Smooth muscle cell of the brain vasculature (primary cell): ENCODE measurements at places on chromosomes 13 and 19.
A peak's percentile ranks its signal among the peaks of the same experiment; 100 is the strongest.

GRCh38 chr13:28531077-28531844 is 36.3 kb upstream of the FLT1 start:
- DNase-seq = no peak

DNA sequence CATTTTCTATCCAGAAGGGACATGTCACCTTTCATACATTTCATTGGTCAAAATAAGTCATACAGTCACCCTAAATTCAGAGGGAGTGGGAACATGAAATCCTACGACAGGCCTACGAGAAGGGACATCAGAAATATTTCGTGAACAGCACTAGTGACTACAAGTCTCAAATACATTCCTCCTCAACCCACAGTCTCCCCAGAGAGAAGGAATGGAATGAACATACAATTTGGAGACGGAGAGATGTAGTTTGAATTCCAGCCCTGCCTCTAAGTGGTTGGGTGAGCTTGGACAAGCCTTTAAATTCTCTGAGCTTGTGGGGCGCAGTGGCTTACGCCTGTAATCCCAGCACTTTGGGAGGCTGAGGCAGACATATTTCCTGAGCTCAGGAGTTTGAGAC is 9.9 kb downstream of the SERTM1 start:
- no peak for DNase-seq

- DNase-seq = peak; percentile 15
Observed at GRCh38 chr13:26300140-26300539, 46.2 kb downstream of the CDK8 start.

DNA sequence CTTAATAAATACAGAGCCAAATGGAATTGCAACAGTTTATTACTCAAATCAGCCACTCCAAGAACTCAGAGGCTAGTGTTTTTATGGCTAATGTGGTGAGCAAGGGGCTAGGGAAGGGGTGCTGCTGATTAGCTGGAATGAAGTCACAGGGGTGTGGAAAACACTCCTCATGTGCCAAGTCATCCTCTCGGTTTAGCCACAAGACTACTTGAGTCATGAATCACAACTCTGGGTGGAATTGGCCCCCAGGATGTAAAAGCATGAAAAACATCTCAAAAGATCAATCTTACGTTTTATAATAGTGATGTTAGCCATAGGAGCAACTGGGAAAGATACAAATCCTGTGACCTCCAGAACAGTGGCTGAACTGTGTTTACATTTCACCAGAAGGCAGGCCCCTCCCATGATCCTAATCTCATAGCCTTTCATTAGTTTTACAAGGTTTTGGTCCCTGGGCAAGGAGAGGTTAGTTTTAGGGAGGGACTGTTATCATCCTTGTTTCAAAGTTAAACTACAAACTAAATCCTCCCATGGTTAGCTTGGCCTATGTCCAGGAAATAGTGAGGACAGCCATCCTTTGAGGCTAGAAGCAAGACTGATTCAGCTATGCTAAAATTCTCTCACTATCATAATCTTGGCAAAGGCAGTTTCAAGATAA is 2020.1 kb upstream of the PCDH20 start:
- peak; percentile 54 for DNase-seq

GRCh38 chr19:10701955-10702525 is 801 bp downstream of the QTRT1 start:
- DNase-seq = no peak

DNA sequence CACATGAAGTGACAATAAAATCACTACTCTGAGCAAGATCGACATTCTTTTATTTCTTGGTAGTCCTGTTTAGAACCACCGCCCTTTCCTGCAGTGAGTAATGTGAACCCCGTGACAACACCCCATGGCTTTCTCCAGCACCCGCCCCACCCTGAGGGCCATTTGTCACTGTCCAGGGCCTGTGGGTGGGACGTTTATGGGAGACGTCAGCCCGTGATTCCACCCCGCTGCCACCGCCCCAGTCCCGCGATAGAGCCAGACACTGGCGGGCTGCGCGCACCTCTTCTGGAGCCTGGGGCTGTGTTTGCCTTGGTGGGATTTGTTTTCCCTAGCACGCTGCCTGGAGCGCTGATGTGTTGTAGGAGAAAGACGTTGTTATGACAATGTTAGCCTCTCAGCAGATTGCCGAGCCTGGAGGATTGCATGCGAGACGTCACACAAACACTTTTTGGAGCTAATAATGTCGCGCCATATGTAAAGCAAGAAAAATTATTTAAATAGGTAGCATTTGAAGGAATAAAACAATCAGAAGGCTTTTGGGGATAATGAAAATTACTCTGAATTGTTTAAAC is 263.7 kb downstream of the TEX29 start:
- DNase-seq = no peak

- no peak for DNase-seq
Observed at GRCh38 chr13:32178763-32179162, 136.4 kb downstream of the ZAR1L start.

GRCh38 chr13:34201050-34201913 is 383.3 kb downstream of the RFC3 start:
- no peak for DNase-seq

DNA sequence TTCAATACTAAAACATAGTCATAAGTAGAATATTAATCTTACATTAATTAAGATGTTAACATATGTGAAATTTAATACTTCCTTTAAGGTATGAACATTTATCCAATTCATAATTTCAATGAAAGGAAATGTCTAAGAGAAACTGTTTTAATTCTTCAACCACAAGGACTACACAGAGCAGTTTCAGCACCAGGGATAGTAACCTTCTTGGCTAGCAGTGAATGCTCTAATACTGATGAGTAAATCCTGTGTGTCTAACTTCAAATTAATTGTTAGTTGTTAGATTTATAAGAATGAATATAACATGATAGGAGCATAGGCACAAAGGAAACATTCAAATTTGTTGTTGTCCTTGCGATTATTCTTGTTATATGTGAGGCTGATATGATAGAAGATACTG is 15.6 kb upstream of the NBEA start:
- peak; percentile 12 for DNase-seq

GRCh38 chr13:26899202-26899601 is 138.6 kb upstream of the GPR12 start:
- DNase-seq = no peak

- DNase-seq = no peak
Observed at GRCh38 chr13:33649212-33649878, 168.6 kb upstream of the RFC3 start.

DNA sequence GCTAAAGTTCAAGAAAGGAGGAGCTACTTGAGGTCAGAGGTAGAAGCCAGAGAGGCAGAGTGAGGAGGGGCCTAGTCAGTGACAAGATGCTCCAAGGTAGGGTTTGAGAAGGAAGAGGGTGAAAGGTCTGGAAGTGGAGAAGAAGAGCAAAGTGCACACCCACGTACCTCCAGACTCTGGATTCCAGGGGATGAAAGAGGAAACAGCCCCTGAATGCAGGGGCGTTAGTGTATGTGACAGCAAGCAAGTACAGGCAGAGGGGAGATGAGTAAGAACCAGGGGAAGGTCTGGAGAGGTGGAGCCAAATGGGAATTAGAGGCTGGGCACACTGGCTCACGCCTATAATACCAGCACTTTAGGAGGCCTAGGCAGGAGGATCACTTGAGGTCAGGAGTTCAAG is 8.7 kb downstream of the RPS28 start:
- DNase-seq = no peak

GRCh38 chr13:61415058-61415721 is 459 bp downstream of the PCDH20 start:
- no peak for DNase-seq

DNA sequence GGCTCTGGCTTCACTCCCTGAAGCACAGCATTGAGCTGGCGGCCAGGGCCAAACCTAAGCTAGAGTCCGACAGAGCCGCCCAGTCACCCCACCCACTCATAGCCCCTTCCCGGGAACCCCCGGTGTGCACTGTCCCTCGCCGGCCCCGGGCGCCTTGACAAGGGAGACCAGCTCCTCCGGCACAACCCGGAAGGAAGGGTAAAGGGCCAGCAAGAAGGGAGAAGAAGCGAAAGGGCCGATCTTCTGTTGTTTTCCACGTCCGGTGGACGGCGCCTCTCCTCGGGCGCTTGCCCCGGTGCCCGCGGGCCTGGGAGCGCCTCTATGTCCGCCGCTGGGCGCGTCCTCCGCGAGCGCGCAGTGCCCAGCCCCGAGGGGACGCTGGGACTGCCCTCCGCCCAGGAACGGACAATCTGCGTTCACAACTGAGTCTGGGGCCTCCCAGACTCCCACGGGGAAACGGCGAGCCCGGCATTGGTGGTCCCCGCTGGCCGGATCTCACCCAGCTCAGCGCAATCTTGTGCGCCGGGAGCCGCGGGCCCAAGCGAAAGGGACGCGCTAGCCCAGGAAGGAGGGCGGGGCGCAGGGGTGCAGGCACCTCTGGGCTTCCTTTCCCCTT is 172.5 kb upstream of the MIR17HG start:
- no peak for DNase-seq

DNA sequence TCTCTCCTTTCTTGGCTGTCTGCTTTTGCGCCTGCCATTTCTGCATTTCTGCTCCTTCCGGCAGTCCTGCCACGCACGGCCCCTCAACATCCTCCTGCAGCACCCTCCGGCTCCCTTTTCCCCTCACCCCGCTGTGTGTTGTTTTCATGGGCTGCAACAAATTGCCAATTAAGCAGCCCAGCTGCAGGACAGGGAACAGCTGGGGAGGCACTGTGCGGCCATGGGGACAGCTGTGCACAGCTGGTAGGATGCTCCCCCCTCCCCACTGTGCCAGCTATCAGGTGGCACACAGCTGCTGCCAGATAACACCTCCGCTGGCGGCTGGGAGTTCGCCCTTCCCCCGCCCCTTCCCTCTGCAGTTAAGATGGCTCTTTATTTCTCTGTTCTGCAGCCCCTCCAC is 25.4 kb downstream of the LYL1 start:
- no peak for DNase-seq

DNA sequence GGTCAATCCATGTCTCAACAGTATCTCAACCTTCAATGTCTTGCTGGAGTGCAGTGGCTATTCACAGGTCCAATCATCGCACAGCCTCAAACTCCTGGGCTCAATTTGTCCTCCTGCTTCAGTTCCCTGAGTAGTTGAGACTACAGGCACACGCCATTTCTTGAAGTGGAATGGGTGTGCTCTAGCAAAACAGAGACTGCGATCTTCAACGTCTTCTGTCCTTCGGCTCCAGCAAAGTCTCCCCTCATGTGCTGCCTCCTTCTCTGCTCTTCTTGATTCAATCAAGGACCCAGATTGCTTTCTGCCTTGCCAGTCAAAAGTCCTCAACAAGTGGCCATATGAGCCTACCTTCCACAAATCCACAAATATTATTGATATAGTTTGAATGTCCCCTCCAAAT is 466.7 kb upstream of the MIR17HG start:
- DNase-seq = no peak

DNA sequence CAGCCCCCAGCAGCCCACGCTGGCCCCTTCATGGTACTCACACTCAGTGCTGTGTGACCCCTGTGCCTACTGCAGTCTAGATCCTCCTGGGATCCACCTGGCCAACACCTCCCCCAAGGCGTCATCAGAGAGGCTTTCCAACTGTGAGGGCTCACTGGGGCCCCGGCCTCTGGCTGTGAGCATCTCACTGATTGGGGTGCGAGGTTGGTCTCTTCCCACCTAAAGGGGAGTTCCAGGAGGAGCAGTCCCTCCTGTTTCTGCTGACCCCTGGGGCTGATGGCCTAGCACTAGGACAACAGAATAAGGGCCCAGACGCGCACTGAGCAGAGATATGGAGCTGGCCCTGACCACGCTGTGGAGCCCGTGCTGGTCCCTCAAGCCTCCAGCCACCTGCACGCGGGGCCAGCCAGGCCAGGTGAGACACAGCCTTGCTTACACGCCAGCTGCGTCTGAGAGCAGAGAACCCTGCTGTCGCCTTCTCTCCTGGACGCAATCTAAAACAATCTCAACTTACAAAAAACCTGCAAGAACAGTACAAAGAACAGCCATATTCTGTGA is 32.2 kb downstream of the ELL start:
- no peak for DNase-seq

GRCh38 chr19:18685597-18686190 is 2.2 kb downstream of the CRTC1 start:
- DNase-seq = no peak

DNA sequence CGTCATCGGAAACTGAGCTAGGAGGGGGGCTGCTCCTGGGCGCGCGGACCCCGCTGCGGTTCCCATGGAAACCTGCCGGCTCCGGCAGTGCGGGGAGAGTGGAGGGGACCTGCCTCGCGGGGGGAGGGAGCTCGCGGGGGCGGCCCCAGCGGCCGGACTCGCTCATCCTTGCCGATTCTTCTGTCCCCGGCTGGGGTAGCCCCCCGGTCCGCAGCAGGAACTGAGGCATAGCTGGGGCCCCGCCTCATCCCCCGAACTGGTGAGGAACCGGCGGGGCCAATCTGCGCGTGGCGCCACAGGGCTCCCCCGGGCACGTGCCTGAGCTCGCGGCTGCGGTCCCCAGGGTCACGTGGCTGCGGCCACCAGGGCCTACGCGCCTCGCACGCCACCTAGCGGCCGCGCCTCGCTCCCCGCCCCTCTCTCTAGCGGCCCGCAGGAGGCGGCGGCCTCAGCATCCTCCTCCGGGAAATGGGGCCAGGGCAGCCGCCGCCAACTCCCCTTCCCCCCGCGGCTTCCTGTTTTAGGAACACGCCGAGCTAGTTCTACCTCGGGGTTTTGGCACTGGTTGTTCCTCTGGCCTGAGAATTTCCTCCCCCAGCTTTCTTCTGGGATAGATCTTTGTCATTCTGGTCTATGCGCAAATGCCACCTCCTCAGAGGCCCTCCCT is 1.7 kb upstream of the ELAVL3 start:
- DNase-seq = peak; percentile 39

GRCh38 chr19:7820588-7820987 is 9.4 kb upstream of the EVI5L start:
- no peak for DNase-seq

DNA sequence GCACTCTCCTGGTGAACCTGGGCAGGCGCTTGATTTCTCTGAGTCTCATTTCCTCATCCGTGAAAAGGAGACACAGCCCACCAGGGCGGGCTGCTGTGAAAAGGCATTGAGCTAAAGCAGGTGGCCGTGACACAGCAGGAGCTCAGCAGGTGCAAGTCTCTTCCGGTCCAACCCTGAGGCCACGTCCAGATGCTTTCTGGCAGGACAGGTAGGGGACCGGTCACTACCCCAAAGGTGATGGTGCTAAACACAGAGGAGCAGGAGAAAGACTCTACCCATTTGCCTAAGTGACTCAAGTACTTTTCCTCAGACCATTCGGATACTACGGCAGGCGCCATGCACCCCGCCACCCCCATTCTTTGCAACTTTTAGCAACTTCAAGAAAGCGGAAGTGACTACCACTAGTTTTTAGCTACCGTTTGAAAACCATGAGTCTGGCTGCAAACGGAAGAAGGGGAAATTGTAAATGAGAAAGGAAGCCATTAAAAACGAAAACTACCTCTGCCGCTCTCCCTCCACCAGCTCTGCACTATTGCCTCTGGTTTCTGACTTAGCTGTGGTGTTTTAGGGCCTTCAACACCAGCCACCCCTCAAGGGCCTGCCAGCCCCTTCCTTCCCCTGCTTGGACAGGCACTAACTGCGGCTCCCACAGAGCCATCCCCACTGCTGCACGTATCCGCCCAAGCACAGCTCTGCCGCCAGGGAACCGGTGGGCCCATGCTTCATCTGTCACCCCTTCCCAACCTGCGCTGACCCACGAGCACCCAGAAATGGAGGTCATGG is 4.8 kb downstream of the PPP6R1 start:
- DNase-seq = no peak

GRCh38 chr13:29513002-29513980 is 82.2 kb downstream of the SLC7A1 start:
- DNase-seq = no peak

- DNase-seq = no peak
Observed at GRCh38 chr13:107447591-107447990, 767.7 kb downstream of the LIG4 start.

- peak; percentile 20 for DNase-seq
Observed at GRCh38 chr13:37295071-37295470, 189.6 kb upstream of the CSNK1A1L start.
